ENCODE measurements at places on chromosomes 4 and X. TPM values are rescaled to one million over a fixed set of nuclear protein-coding genes. Genes with fewer than 3 reads are reported as not detected.

SH3TC1 gene
- total RNA-seq = 1.5 TPM

- DNase-seq = no peak
Observed at GRCh38 chrX:3159995-3160720, 118.9 kb downstream of the ARSF start.

ARHGEF9 gene
- total RNA-seq = 13.8 TPM

- DNase-seq = no peak
Observed at GRCh38 chrX:31420302-31420701, 348.5 kb upstream of the FTHL17 start.

- no peak for DNase-seq
Observed at GRCh38 chr4:87274803-87275202, 47.9 kb downstream of the HSD17B13 start.

DNA sequence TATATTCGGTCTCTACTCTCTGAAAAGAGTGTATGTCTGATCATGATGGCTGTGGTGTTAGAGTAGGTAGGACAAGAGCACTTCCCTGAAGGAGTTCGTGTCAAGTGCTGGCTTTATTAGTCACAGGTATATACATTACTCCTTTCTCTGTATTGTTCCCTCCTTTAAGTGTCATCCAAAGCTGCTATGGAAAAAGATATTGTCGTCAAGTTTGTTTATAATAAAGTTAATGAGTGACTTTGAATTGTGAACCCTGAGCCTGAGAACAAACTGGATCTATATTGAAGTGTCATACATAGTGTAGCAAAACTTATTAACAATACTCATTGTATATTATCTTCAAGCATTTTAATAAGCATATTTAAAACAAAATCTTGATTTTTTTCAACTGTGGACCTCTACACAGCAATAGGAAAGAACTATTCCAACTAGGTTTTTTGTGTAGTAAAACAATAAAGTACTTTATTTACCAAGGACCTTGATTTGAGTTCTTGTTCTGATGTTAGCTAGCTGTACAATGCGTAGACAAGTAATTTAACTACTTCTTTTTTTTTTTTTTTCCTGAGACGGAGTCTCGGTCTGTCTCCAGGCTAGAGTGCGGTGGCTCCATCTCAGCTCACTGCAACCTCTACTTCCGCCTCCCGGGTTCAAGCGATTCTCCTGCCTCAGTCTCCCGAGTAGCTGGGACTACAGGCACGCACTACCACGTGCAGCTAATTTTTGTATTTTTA lies 177.7 kb downstream of the RAPGEF2 start:
- no peak for DNase-seq

DNA sequence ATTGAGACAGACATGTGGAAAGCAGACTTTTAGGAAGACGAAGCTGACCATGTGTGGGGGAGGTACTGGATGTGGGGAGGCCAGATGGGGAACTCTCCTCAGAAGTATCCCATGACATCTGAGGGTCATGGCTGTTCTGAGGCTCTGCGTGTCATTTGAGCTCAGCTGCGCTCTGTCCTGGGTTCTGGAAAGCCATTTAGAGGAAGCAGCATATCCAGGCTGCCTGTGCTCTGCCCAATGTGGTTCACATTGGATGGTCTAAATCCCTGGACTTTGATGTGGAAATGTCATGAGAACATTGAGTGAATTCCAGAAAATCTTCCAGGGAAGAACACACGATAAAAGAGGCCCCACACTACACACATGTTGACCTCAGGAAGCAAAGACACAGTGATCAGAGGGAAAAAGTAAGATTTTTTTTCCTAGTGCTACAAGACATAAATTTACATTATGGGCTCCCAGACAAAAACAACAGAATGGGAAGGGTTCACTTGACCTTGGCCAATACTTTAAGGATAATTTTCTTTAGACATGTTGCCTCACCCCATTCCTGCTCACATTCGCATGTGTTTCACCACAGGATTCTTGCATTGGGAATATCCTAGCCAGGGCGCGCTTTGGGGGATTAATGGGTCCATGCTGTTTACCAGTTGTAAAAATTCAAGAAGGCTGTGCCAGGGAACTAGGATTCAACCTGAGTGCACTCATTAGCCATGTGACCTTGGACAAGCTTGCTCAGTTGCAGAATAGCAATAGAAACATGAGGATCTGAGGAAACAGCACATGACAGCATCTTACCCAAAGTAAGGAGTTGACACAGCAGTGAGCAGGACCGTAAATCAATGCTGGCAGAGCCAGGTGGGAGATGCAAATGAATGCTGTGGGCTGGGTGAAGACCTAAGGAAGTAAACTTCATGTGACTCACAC lies 73.2 kb upstream of the C1QTNF7 start:
- no peak for DNase-seq

GRCh38 chr4:121863799-121864198 lies 6.5 kb downstream of the BBS7 start:
- DNase-seq = no peak

GRCh38 chrX:30800901-30801300 lies 88.2 kb downstream of the TAB3 start:
- no peak for DNase-seq

- DNase-seq = no peak
Observed at GRCh38 chr4:82284475-82284857, 89.3 kb downstream of the HNRNPD start.

GRCh38 chr4:176107695-176108094 lies 42.1 kb downstream of the WDR17 start:
- no peak for DNase-seq

PLAC8 gene
- 1.1 TPM for total RNA-seq

DNA sequence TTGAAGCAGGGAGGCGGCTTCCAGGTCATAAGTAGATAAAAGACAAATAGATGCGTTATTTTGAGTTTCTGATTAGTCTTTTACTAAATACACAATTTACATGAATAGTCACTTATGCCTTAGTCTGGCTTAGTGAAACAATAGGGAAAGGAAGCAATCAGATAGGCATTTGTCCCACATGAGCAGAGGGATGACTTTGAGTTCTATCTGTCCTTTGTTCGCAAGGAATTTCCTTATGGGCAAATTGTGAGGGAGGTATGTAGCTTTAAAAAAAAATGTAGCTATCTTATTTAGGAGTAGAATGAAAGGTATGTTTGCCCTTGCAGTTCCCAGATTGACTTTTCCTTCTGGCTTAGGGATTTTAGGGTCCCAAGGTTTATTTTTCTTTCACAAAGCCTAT lies 26.3 kb upstream of the ADH1C start:
- DNase-seq = no peak

DNA sequence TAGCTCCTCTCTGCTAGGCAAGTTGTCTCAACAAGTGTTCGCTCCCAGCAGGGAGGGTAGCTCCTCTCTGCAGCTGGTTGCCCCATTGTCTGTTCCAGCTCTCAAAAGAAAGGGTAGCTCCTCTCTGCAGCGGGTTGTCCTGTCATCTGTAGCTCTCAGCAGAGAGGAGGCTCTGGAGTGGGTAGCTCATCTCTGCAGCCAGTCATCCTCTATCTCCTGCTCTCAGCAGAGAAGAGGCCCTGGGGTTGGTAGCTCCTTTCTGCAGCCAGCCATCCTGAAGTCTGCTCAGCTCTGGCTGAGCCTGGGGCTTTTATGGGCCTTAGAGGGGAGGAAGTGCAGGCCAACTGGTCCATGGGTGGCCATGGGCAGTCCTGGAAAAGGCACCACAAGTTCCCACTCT lies 342.7 kb downstream of the PTTG2 start:
- DNase-seq = no peak

DNA sequence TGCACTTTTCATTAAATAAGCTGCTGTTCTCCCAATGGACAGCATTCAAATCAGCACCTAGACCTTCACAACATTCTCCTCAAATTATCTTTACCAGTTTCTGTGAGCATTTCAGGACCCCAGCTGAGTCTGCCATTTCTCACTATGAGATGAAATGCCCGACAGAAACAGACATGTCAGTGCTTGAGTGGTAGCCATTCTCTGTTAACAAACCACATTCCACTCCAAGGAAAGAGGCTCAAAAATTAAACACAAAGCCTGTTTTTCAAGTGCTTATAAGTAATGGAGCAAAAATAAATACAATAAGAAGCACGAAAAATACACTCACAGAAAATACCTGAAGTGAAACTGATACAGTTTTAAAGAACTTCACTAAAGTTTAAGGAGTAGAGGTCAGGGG lies 320.2 kb upstream of the PRPS2 start:
- DNase-seq = no peak

- DNase-seq = no peak
Observed at GRCh38 chr4:100075486-100076270, 114.6 kb downstream of the DDIT4L start.

DNA sequence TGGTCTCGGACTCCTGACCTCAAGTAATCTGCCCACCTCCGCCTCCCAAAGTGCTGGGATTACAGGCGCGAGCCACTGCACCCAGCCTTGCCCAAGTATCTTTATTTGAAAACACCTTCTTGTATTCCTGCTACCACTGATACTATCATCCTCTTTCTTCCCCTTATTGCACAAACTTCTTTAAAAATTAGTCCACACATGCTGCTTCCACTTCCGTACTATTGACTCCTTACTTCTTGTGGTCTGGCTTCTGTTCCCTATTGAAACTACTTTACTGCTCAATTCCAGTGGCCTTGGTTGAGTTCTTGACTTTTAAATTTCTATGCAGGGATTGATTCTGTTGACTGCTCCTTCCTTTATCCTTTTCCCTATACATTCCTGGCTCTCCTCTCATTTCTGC lies 38.8 kb downstream of the MTM1 start:
- no peak for DNase-seq

UBQLN2 gene
- total RNA-seq = 17.8 TPM

SLC34A2 gene
- total RNA-seq = not detected

RPA4 gene
- total RNA-seq = 0.33 TPM

DNA sequence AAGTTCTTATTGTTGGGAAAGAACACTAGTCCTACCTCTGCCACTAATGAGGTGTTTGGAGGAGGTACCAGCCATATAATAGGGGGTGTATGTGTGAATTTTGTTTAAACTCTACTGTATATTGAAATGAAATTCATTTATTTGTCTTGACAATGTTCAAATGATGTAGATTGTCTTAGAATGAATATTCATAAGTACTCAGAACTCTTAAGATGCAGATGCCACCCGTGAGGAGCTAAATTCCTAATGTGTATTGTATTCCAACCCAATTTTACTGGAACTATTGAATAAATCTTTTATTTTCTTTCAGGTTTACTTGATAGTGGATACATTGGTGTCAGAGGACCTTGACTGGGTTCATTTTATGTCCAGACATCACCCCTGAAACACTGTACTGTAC lies 63.9 kb upstream of the RAB33B start:
- DNase-seq = no peak

- peak; percentile 13 for DNase-seq
Observed at GRCh38 chr4:41598580-41598979, 60.6 kb downstream of the LIMCH1 start.

DNA sequence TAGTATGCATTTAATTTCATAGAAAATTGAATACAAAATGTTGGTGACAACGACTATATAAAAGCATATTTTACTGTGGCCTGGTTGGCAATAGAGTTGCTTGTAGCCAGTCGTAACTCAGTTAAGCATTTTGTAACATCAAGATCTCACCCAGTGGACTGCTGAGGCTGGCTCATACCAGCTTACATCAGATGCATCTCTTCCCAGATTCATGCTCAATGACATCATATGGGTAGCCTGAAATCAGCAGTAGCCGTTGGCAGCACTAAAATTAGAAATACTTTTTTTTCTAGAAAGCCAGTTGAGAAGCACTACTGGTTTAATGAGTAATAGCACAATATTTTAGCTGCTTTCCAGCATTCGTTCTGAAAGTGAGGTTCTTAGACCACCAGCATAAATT lies 341.2 kb downstream of the TECRL start:
- no peak for DNase-seq

GRCh38 chr4:176210101-176210500 lies 14.7 kb upstream of the SPATA4 start:
- no peak for DNase-seq

- DNase-seq = no peak
Observed at GRCh38 chr4:89171176-89171805, 60.0 kb downstream of the TIGD2 start.

Data from fibroblast of the aortic adventitia (primary cell).